ENCODE measurements at places on chromosomes 3 and 15.

DNA sequence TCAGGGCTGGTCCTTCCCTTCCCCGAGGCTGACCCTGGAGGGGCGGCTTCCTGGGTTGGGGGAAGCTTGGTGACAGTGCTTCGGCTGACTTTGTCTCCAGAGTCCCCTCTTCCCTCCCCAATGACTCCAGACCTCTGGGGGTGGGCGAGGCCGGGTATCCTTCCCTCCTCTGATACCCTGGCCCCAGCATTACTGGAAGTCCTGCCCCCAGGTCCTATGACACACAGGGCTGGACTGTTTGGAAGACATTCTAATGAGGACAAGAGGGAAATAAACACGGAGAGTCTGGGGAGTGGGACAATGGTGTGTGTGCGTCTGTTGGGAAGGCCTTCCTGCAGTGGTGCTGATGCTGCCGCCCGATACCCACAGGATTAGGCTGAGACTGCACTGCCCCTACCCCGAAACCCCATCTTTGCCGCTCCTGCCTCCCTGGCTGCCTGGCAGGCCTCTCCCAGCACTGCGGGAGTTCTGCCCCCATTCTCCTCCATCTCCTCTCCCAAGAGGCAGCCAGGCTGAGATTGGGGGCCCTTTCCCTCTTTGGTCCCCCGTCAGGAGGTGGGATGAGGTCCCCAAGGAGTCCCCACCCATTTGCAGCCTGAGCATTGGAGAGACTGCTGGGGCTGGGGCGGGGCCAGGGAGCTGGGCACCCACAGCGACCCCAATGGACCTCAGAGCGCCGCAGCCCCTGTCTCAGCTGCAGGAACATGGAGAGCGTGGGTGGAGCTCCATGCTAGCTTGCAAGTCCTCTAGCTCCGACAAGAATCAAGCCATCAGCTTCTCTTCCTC lies 29.7 kb upstream of the FBLN2 start:
- DNase-seq, result no peak

DNA sequence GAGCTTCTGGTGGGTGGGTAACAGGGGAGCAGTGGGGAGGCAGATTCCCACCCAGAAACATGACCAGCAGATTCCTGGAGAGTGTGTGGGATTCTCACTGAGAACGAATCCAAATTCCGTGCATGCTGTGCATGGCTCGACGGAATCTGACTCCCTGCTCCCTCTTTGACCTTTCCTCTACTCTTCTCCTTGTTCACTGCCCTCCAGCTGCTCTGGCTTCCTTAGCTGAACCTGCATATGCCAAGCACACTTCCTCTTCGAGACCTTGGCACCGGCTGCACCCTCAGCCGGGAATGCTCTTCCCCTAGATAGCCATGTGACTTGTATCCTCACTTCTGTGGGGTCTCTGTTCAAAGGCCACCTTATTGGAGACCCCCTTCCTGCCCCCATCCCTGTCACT lies 6.3 kb downstream of the INSYN1 start:
- peak; percentile 10 for DNase-seq

DNA sequence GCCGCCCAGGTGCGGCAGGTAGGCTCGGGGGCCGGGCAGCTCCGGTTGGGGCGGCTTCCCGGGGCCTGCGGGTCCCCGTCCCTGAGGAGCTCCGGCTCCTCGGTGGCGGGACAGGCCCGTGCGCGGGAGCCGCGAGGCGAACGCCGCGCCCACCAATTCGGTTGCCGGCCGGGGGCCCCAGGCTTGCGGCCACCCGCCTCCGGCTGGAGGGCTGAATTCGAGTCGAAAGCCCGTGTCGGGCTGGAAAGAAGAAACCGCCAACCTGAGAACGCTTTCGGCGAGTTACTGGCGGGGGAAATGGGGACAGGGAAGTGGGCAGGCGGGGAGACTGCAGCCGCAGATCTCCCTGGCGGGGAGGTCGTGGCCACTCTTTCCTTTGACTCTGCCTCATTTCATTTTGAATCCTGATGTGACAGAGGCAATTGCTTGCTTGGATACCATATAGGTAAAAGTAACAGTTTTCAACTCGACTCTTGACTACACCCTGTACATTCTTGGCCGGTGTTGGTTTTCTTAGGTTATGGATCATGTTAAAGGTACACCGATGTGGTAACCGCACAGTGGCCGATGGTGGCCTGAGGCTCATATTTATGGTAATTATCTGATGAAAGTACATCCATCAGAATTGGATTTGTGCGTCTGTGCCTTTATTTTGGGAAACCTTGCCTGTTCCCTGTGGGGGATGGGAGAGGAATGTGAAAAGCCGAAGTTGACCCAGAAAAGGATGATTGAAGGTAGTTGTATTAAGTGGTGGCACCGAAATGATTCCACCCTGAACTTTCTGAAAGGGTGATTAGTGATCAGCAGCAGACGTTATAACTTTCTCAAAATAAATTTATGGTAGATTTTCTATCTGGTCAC lies 1.7 kb downstream of the B3GNT5 start:
- peak; percentile 71 for DNase-seq

DNA sequence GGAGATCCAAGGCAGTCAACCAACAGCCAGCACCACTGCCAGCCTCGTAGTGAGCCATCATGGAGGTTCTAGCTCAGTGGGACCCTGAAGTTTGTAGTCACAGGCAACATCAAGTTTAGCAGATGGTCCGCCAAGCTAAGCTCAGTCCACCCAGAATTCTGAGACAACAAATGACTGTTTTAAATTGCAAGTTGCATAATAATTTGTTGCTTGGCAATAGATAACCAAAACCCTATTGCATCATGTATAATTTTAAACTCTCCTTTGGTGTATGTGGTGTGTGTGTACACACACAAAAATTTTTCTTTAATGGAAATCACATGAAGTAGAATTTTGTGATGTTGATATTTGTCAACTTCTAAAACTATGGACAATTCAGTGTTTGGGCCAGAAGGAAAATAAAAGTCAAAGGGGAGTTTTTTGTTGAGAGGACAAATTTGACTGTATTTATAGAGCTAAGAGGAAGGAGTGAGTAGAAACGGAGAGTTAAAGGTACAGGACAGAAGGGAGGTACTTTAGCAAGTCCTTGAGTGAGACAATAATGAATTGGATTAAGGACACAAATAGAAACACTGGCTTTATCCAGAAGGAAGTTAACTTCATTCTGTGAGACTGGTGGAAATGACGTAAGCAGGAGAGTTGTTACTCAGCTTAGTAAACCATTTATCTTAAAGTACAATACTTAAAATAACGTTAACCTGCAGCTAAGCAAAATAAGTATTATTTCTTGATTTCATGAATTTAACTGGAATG lies 83.6 kb downstream of the NCEH1 start:
- DNase-seq, result no peak

GRCh38 chr3:51671734-51672475 lies 853 bp downstream of the TEX264 start:
- peak; percentile 64 for DNase-seq

DNA sequence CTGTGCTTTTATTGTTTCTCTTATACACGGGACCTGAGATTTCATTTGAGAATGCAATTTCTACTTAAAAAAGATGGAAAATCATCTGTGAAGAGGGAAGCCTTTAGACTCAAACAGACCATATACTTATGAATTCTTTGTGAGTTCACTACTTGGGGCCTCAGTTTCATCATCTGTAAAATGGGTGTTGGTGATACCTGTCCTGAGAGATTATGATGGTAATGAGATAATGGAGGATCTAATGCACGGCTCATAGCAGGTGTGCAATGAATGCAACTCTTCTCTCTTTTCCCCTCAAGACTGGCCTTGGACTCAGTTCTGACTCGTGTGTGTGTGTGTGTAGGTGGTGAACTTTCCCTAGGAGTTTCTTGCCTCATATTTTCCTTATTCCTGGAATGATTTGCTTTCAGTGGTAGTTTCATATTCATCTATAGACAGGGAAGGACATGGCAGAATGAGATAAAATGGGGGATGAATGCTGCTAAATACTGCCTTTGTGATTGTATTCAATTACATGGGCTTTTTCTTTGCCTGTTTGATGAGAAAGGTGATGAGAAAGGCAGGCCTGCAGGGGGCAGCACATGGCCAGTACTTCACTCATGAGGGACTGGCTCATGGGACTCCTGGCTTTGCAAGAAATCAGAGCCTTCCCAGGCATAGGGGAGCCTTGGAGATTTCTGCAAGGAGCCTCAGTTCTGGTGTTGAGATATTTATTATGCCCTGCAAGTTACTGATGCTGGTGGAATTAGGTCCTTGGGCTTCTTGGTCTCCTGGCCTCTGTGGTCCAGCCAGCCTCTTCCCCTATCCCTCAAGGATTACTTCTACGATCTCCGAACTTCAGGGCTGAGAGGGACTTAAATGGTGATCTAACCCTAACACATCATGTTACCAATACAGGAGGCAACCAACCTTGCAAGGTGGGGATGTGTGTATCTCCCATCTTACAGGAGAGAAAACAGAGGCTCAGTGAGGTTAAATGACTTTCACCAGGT lies 70.7 kb downstream of the RPLP1 start:
- peak; percentile 62 for DNase-seq

- no peak for DNase-seq
Measured at GRCh38 chr3:154247806-154248415, 76.4 kb downstream of the DHX36 start.

DNA sequence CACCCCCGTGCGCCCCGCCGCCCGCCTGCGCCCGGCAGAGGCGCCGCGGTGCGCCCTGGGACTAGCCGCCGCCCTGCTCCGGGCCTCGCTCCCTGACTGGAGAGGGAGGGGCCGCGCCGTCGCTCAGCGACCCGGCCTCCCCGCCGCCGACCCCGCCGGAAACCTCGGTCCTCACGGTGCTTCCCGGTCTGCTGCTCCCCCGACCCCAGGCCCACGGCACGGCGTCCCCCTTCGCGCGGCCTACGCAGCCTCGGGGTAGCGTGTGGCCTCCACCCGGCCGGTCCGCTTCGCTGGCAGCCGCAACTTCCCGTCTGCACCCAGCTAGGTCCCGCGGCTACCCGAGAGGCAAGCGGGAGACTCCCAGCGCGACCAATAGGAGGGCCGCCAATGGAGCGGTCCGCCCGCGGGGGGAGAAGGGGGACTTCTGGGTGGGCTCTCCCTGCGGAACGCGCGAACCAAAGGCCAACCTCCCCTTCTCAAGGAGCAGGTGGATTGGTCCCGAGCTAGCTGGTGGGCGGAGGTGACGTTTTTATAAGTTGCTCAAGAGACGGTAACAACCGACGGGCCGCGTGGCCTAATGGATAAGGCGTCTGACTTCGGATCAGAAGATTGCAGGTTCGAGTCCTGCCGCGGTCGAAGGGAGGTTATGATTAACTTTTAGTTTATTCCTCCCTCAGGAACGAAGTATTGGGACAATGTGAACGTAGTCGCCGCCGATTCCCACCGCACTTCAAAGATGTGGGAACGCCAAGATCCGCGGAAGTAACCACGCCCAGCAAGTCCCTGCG lies at the start of gene POLG:
POLG (minus strand) TSS at position 315 of the 788 bp plus-strand sequence. CDS start 1,070 bp downstream, outside the sequence.
- peak; percentile 100 for DNase-seq

- DNase-seq, result peak; percentile 82
Measured at GRCh38 chr15:70100474-70101341, 3.0 kb upstream of the TLE3 start.

DNA sequence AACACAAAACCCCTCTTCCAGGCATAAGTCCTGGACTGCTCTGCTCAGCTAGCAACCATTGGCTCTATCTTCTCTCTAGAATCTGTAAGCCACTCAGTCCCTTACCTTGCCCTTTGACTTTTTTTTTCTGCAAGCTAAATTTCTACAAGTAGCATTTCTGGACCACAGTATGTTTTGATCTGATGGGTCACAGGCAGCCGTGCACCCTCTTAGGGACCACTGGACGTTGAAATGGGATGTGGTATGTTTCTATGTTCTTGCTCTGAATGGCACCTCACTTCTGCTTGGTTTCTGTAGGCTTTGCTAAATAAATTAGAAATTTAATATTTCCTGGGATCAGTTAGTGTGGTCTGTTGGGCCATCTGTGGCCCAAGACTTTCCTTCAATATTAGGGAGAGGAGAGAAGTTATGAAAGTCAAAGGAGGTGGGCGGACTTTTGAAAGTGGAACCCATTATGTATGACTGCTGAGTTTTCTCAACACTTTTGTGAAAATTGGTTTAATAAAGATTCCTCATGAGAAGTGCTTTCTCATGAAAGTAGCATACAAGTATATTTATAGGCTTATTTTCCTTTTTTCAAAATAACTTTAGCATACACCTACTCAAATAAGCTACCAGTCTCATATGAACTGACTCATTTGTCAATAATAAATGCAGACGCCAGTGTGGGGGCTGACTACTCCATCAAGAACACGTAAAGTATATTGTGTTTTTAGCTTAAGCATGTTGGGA lies 18.4 kb upstream of the TIPARP start:
- DNase-seq, result no peak

All from common myeloid progenitor, CD34-positive (primary cell).